T47D (cell line): ENCODE measurements at places on chromosomes 4 and X.

DNA sequence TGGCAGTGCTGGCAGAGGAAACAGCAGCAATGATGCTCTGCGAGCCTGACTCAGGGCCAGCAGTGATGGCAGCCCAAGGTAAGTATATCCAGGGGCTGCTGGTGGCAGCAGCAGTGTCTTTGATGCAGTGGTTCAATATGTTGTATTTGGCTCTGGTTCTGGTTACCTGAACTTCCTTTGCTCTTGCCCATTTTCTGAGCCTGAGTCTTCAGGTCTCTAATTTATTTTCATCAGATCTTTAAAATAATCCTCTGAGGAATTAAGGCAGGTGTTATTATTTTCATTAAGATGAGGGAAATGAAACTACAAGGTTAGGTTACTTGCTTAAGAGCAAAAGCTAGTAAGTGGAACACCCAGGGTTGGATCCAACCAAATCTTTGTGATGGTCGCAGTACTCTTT is 102.8 kb upstream of the BMP2K start:
- DNase-seq: no peak

DNA sequence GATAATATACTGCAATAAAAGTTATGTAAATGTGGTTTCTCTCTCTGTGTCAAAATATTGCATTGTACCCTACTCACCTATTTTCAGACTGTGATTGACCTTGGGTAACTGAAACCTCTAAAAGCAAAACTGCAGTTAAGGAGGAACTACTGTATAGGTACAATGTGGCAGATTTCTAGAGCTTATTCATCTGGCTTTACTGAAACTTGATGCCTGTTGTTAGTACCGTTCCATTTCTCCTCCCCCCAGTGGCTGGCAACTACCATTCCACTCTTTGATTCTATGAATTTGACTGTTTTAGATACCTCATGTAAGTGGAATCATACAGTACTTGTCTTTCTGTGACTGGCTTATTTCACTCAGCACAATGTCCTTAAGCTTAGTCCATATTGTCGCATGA is 61.9 kb downstream of the HOPX start:
- peak; percentile 8 for DNase-seq

DNA sequence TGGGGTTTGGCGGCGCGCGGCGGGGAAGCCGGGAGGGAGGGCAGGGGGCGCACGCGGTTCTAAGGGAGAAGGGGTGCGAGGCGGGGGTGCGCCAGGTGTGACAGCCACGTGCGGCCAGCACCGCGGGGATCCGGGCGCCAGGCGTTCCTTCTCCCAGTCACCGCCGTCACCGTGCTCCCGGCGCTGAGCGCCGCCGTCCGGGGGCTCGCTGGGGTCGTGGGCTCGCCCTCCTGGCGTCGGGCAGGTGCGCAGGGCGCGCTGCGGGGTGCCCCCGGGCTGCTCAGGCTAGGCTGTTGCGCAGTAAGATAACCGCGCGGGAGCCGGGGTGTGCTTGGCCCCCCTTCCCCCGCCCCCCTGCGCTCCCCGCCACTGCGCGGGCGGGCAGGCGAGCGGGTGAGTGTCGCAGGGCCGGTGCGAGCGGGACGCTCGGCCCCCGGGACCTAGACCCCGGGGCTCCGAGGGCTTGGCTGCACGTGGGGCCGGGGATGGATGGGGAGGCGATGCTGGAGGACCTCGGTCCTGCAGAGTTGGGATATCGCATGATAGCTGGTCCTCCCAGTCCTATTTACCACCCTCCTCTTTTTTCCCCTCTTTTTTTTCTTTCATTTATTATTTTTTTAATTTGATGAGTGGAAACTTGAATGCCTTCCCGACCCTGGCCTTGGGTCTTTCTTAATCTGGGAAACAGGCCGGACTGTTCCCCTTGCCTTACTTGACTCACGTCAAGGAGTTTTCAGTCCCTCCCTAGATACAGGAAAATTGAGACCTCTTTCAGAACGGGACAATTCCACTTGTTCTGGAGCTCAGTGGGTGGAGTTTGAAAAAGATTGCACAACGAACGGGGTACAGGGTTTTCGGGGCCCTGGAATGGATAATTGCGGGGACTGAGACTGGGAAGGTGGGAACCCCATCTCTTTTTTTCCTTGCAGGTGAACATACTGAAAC is 797 bp downstream of the TXLNG start:
- no peak for DNase-seq

DNA sequence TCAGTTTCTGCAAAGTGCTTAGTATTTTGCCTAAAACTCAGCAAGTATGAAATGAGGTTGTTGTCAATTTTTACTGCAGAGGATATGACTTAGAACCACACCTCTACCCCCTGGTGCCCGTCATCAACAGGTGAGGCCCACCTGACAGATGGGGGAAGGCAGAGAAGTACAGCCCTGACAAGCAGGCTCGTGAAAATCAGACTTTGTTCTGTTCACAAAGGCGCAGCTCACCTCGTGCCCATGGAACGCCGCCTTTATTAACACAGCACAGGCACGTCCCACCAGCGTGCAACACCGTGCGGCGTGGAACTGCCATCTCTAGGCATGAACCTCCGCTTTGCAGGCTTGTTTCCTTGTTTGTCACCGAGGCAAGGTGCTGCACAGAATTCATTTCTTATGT is 13.3 kb downstream of the CYP4V2 start:
- no peak for DNase-seq

GRCh38 chrX:22237479-22237878 is 35.2 kb upstream of the CBLL2 start:
- no peak for DNase-seq

DNA sequence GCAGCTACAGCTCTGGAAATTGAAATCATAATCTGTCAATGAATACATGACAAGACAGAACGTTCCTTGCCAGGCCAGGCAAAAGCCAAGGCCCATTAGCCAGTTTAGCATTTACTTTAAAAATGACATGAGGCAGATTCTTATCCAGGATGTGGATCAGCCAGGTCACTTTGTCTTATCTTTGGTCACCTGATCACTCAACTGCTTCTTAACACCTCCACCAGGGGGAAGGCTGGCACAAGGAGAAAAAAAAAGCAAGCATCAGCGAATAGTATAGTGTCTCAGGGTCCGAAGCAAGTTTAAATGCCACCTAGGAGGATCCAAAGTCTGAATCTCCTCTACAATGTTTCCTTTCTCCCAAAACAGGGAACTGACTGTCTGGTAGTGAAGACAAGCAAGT is 18.8 kb downstream of the ATP1B4 start:
- no peak for DNase-seq

GRCh38 chr4:138499627-138500026 is 257.5 kb upstream of the SLC7A11 start:
- no peak for DNase-seq

DNA sequence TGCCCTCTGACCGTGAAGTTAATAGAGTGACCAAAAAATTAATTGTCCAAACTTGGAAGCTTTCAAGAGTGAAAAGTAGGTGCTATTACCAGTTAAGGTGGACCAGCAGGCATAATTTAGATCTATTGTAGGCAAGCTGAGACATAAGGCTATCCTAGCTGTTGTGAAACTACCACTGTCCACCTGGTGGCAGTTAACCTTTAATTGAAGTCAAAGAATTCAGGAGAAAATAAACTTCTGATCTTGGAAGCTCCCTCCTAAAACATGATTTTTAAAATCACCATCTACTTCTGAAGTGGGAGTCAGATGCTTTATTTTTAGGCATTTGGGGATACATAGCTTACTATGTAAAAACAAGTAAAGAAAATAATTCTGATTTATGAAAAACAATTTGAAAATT is 636.3 kb upstream of the HTR2C start:
- peak; percentile 10 for DNase-seq

- DNase-seq: no peak
These were observed 91.6 kb upstream of the GNPDA2 start for GRCh38 chr4:44817930-44818329.

GRCh38 chr4:88043586-88044340 is 36.3 kb downstream of the PKD2 start:
- no peak for DNase-seq

GRCh38 chr4:94447754-94448411 is 3.9 kb upstream of the PDLIM5 start:
- DNase-seq: no peak

- DNase-seq: no peak
These were observed 7.5 kb downstream of the STIM2 start for GRCh38 chr4:26867914-26868684.

DNA sequence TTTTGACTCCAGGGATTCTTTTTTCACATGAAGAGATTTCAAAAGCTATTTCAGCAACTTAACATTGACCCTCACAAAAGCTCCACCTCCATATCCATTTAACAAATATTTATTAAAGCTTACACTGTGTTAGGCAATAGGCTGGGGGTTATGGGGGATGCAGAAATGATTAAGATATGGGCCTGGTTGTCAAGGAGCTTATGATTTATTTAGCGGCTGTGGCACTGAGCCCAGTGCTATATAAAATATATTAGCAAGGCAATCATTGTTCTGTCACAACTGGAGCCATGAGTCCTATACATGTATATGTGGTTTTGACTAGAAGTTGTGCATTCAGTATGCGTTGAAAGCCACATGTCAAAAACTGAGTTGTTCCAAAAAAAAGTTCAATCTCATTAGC is 131.1 kb downstream of the GPC3 start:
- no peak for DNase-seq

- no peak for DNase-seq
These were observed 1868.9 kb downstream of the PCDH7 start for GRCh38 chr4:32589097-32589496.

DNA sequence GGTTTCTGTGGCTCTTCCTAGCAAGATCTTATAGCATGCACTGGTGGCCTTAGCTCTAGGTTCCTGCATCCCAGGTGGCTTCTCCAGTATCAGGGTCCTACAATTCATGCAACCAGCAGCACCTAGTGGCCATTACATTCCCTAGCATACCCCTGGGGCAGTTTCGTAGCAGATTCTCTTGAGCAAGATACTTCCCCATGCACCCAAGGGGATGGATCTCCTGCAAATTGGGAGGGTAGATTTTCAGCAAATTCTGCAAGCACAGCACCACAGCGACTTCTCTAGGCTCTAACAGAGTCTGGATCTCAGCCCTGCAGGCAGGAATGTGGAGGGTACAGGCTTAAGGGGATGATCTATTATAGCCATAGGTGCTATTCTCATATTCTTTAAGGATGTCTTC is 13.1 kb upstream of the SLC9B1 start:
- no peak for DNase-seq

- DNase-seq: no peak
These were observed 180.7 kb upstream of the SFRP2 start for GRCh38 chr4:153969542-153969941.

- DNase-seq: no peak
These were observed 1.4 kb upstream of the SEC24B start for GRCh38 chr4:109432203-109432602.

DNA sequence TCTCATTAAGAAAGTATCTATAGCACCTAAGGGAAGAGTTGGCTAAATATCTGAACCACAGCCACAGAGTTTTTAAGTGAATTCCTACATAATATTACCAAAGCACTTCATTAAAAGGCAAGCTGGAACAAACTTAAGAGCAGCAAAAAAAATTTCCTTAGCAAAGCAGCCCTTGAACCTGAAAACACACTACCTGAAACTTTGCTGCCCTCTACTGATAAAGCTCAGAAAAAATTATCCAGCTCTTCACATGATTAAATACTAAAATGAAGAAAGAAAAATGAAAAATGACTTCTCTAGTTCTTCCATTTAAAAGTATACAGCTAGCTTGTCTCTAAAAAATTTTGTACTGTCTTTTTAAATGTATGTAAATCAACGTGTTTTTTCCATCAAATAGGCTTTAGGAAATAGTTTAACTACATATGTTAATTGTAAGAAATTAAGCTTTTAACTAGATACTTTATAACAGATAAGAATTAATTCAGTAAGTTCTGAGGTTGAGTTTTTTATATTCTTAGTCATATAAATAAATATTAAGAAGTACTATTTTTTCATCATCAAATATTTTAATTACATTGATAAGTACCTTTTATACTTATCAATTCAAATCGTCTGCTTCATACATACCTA is 156.1 kb downstream of the STPG2 start:
- peak; percentile 0 for DNase-seq

DNA sequence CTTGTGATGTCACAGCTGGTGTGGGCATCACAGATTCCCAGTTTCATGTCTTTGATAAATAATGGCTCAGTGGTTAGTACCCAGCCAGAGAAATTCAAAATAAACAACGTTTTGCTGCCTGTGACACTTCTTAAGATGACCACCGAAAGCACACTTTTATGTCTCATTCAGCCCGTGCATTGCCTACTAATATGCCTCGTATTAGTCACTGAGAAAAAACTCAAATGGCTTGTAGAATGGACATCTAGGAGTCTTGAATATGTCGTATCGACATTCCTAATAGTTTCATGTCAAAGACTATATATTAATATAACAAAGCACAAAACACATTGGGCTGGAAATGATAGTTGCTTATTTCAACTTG is 103.9 kb upstream of the FAT1 start:
- no peak for DNase-seq

DNA sequence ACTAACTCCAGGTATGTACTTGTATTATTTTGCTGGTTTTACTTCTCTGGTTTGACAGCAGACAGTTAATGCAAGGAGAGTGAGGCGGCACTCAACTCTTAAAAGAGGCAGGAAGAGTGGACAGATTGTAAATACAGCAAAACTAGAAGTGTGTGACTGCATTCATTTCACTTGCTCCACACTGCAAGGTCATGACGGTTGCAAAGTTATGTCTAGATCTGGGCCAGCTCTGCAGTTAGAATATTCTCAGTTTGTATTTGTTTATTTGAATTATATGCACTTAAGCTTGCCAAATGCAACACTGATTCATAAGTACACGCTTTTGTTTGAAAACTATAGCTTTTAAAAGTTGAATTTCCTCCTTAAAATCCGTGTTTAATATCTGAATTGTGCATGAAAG is 148.9 kb downstream of the STIM2 start:
- no peak for DNase-seq

- no peak for DNase-seq
These were observed 3.8 kb upstream of the ZIC3 start for GRCh38 chrX:137562096-137562495.

DNA sequence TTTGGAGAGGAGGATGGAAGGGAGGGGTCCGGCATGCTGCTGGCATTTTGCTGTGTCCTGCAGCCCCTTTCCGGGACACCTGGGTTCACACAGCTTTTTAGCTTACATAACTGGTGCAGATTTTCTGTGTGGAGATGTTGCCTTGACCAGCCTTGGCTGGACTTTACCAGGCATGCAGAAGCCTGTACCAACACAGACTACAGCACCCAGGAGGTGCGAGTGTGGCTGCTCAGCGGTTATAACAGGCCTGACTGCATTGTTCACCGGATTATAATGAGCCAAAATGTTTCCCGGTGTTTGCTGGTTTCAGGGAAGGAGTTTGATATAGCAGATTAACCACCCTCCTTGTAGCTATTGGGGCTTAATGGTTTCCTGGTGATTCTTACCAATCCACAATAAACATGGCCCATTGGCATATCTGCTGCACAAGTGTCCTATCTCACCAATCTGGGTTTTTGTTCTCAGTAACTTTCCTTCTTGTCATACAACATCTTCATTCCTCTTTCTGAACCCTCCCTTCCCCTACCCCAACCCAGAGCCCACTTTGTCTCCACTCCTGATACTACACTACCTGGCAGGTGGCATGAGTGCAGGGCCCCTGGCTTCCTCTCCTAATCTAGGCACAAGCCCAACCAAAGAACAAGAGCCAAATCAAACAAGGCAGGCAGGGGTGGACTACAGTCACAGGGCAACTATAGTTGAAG is 3.9 kb downstream of the RPL10 start:
- no peak for DNase-seq

GRCh38 chr4:152074573-152074972 is 313.8 kb upstream of the GATB start:
- DNase-seq: no peak

GRCh38 chr4:48227662-48228061 is 42.0 kb downstream of the TEC start:
- DNase-seq: no peak

- DNase-seq: no peak
These were observed 120.5 kb downstream of the AFF1 start for GRCh38 chr4:87055311-87055710.
